Smooth muscle cell of the umbilical artery (primary cell): ENCODE measurements at places on chromosomes 5 and 9. TPM values are rescaled to one million over a fixed set of nuclear protein-coding genes. Genes with fewer than 3 reads are reported as not detected.

The PCDHB2 gene
- 0.59 and 0.74 TPM in 2 replicates for total RNA-seq

The RNF180 gene
- 7.4 and 15.2 TPM in 2 replicates for total RNA-seq

The BRINP1 gene
- not detected in 2 replicates for total RNA-seq

The BAAT gene
- 0.23 TPM in 1 of 2 replicates, not detected in the other for total RNA-seq
